ENCODE measurements at places on chromosomes 11 and 22.

GRCh38 chr11:100948936-100949335, 180.7 kb downstream of the PGR start:
- no peak for DNase-seq

DNA sequence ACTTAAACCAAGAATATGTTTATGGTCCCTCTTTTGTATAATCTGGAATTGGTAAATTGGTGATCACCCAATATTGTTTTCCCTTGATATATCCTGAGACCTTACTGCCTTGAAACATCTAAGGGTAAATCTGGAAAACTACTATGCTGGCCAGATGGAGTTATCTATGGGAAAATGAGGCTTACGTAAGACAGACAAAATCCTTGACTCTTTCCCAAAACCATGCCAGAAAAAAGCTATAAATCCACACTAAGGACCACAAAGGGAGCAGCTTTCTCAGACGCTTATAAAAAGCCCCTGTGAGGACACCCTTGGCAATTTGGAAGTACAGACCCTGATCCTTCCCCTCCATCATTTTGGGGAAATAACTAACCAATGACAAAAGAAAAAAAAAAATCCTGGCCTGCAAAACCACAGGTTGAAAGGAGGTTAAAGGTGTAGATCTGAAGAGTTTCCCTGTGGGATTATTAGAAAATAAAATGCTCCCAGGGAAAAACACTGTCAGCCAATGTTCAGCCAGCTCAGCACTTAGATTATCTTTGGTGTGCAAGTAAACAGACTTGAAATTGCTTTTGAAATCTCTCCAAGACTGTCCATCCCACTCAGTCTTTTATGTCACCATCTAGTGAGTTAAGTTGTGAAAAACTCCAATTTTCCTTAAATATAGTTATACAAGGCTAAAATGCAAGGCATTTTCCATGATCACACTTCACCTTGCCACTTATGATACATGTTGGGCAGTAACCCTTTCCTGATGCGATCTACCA, 6.6 kb upstream of the AMBRA1 start:
- DNase-seq, result no peak

DNA sequence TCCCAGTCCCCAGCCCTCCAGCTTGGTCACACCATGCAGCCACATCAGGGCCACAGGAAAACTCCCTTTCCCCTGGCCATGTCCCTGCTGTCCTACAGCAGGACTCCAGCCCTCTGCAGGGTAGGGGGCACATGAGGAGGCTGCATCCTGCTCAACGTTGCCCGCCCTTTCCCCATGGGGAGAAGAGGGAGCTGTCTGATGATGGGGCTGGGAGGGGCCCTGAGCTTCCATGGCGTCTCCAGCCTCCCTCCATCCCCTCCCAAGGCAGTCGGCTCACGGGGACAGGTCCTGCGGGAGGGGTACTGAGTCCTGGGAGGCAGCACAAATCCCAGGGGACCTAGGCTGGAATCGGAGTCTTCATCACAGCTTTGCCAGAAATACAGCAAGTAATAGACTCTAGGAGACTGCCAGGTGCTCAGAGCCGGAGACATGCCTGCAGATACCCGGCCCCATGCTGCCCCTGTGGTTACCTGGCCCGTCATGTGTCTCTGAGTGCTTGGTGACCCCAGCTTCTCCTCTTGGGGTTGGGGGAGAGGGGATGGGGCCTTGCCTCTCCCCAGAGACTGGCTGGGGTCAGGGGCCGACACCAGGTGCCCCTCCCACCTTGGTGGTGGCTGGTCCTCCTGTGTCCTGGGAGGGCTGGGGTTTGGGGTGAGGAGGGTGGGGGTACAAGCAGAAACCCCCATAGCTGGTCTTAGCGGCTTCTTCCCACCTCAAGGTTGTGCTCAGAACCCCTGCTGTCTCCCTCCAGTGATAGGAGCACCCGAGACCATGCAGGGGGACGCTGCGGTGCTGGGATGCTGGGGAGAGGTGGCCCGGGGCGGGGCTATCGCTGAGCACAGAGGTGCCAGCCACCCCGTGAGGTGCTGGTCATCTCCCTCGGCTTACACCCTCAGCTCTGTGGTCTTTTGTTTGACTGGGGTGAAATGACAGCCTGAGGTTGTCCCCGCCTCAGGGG, 2.3 kb downstream of the MRGPRE start:
- no peak for DNase-seq

DNA sequence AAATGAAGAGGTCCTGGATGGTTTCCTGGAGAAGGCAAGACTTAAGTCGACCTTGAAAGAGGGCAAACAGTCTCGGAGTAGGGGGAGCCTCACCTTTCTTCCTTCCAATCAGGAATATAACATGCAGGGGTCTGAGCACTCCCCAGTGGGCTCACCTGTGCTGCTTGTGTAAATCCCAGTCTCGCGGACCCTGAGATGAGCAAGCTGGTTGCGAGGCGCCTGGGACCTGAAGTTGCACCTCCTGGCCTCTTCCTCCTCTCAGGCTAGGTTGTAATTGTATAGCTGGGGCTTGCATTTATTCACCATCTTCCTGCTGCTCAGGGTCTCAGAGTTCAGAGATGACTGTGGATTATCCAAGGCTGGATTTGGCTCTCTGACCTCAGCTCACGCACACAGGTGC, 7.5 kb upstream of the WBP2NL start:
- DNase-seq, result no peak

GRCh38 chr11:102457865-102458264, 5.3 kb upstream of the TMEM123 start:
- peak; percentile 21 for DNase-seq

- no peak for DNase-seq
Measured at GRCh38 chr11:69524991-69525411, 43.5 kb downstream of the LINC01488 start.

- no peak for DNase-seq
Measured at GRCh38 chr11:71322192-71322735, 69.9 kb upstream of the SHANK2 start.

GRCh38 chr11:121451986-121452608, at the start of gene SORL1:
TSS of gene SORL1 (plus strand) at chr11:121452314. CDS start at chr11:121452332, 18 bp downstream.
- DNase-seq, result peak; percentile 79

- no peak for DNase-seq
Measured at GRCh38 chr22:36925388-36926290, 12.2 kb downstream of the CSF2RB start.

DNA sequence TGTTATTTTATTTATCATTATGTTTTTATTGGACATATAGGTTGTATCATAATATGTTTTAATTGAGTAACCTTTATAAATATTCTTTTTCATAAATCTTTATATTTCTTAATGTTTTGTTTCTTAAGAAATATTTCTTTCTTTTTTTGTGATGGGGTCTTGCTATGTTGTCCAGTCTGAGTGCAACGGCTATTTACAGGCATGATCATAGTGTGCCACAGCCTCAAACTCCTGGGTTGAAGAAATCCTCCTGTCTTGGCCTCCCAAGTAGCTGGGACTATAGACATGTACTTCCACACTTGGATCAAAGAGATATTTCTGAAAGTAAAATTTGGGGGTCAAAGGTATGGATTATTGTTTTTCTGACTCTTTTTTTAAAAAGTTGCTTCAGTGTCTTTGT, 53.1 kb downstream of the EHF start:
- no peak for DNase-seq

DNA sequence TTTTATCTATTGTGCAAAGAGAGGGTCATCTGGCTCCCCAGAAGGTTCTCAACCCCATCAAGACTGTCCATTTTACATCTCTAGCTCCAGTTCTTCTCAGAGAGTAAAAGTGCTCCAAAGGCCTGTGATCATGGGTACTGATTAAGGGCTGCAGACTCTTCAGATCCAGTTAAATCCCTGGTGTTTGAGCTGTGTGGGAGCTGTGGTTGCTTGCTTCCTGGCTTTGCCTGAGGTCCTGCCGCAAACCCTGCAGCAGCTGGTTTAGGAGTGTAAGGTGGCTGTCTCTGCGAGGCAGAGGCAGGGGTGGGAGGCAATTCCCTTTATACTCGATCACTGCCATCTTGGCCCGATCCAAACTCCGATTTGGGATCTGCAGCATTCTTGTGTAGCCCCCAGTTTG, 1.2 kb downstream of the MRPL17 start:
- DNase-seq, result no peak

GRCh38 chr11:106986261-106986660, 32.0 kb downstream of the GUCY1A2 start:
- no peak for DNase-seq

GRCh38 chr11:75273411-75274391, 33.1 kb downstream of the TPBGL start:
- DNase-seq, result no peak

GRCh38 chr22:43923191-43923590, 414 bp upstream of the PNPLA3 start:
- peak; percentile 32 for DNase-seq

GRCh38 chr11:117932426-117932825, 3.2 kb upstream of the TMPRSS13 start:
- no peak for DNase-seq

DNA sequence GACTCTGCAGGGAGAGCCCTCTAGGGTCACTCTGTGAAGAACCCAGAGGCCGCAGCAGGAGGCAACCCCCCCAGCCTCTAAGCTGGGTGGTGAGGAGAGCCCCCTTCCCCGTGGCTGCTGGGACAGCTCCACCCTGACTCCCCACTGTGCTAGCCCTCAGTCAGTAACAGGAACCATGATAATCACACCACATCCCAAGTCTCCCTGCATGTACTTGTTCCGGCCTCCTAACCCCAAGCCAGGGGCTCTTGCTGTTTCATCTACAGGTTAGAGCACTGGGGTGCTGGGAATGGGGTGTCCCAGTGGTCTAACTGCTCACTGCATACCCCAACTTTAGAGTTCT, 26.9 kb downstream of the ARVCF start:
- no peak for DNase-seq

GRCh38 chr11:90639461-90639993, 416.7 kb upstream of the CHORDC1 start:
- no peak for DNase-seq

DNA sequence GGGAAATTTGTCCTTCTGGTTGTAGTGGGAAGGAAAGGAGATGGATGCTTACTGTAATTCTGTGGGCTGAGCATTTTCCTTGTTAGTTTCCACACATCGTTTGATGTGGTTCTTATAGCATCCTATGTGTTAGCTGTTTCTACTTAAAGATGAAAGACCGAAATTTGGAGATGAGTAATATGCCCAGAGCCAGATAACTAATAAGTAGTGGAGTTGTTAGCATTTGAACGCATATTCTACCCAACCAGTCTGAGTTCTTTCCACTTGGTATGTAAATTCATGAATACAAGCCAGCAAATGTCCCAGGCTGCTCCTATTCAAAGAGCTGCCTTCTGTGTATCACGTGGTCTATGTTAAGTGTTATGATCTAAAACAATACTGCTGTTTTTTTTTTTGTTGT, 14.6 kb downstream of the SPECC1L start:
- no peak for DNase-seq

DNA sequence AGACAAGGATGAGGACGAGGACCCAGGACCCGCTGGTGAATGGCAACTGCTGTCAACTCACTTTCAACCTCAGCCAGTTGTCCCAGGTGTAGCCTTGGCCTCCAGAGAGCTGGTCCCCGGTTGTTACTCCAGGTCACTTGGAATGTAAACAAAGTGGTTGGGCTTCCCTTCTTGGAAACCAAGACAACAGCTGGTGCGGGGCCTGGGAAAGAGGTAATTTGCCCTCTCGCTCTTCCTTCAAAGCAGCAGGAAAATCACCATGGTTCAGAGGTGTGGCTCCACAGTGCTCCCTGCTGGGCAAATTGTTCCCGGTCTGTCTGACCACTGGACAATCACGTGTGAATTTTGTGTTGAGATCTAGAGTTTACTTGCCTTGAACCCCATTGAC, 15.0 kb downstream of the SLC1A2 start:
- peak; percentile 56 for DNase-seq

GRCh38 chr11:64448599-64449380, 89.8 kb downstream of the RPS6KA4 start:
- DNase-seq, result peak; percentile 84

GRCh38 chr11:9320047-9320446, 5.7 kb upstream of the TMEM41B start:
- DNase-seq, result no peak

DNA sequence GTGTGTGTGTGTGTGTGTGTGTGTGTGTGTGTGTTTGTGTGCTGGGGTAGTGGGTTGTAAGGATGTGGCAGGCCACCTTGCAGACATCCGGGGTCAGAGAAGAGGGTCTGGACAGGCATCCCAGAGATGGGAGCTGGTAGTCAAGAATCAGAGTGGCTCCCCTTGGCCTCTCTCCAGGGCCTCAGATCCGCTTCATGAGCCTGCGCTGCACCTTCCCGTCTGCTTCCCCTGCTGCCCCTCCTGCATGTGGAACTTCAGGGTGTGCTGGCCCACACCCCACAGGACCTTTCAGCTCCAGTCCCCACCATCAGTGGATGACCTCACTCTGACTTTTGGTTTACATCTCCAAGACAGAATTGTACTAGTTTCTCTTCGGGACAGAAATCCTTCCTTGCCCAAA, 31.2 kb downstream of the TREH start:
- no peak for DNase-seq

DNA sequence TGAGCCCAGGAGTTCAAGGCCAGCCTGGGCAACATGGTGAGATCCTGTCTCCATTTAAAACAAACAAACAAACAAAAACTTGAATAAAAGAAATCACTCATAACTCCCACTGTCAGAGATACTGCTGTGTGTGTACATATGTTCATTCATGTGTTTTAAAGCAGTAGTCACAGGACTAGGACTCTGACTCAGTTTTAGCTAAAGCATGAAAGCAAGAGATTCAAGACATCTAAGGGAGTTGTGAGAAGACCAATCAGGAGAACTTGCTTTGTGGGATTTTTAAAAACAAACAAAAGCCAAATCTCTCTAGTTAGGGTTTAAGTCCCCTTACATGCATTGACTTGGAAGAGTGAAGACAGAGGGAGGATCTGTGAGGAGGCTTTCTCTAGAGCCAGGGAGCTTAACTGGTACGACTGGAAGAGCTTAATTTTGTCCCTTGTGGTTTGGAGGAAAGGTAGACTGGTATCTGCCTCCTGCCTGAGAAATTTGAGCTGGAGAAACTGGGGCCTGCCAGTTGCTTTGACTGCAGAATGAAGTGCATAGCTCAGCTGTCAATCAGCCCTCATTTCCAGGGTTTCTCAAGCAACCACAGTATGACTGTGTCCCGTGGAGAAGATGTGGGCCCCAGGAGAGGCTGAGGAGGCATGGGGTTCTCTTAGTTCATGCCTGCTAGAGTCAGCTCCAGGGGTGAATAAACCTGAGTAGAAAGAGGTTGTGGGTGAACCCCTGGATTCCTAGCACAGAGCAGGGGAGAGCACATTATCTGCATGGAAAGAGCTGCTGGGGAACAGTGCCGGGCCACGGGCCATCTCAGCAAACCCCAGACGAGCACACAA, 30.6 kb downstream of the EXPH5 start:
- DNase-seq, result no peak

Measured in NCI-H1417 (cell line).